ENCODE measurements at places on chromosomes 6 and 20. TPM values are rescaled to one million over a fixed set of nuclear protein-coding genes. Genes with fewer than 3 reads are reported as not detected.

TREML4 gene
- total RNA-seq, result not detected

PPIL6 gene
- 1.1 TPM for total RNA-seq

TP53TG5 gene
- not detected for total RNA-seq

RAB44 gene
- not detected for total RNA-seq

BTN1A1 gene
- total RNA-seq, result not detected

DNA sequence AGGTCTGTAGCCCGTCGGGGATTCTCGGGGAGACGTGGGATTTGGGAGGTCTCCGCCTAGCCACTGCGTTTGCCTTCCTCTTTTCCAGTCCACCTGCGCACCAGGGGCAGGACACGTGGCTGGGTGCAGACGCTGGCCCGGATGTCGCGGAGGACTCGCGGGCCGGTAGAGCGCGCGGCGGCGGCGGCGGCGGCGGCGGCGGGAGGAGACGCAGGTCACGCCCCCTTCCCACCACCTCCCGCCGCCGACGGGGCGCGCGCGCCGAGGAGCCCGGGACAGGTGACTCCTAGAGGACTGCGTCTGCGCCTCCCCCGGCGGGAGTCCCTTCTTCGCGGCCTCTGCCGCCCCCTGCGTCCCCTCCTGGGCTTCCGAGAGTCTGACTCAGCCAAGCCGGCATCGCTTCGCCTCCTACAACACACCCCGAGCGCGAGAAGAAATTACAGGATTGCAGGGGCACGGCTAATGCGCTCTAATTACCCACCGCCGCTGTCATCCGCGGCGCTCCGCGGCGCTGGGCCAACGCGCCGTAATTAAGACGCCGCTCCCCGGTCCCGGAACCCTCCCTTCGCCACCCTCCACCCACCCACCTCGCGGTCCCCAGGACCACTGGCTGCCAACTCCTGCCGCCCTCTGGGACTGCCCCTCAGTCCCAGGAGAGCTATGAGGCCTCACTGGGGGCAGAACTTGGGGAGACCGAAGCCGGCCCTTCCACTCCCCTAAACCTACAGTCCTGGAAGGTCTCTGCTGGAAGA lies 124.5 kb downstream of the MRPL14 start:
- peak; percentile 69 for DNase-seq

DNA sequence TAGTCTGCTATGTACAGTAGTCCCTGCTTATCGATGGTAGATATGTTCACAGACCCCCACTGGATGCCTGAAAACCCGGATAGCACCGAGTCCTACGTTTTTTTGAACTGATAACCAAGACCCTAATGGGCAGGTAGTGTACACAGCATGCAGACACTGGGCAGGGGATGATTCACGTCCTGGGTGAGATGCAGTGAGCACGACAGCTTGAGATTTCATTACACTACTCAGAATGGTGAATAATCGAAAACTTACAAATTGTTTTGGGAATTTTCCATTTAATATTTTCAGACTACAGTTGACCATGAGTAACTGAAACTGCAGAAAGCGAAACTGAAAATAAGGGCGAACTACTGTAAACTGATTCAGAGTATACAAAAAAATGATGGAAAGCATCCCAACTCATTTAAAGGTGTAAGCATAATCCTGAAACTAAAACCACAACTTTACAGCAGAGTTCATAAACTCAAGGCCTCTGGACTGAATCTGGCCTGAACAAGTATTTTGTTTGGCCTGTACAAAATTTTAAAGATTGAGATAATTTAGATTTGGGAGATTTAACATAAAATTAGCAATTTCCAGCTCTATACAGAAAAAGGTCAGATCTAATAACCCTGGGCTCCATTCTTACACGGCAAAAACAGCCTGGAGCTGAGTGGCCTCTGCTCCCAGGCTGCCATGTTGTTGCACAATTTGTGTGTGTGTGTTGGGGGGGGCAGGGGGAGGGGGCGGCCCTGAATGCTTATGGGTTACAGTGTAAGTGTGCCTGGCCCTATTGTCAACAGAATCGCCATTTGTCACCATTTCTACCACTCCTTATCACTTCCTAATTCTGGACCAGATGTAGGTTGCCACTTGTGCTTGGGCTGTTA lies 34.9 kb downstream of the RNF24 start:
- peak; percentile 81 for DNase-seq

DNA sequence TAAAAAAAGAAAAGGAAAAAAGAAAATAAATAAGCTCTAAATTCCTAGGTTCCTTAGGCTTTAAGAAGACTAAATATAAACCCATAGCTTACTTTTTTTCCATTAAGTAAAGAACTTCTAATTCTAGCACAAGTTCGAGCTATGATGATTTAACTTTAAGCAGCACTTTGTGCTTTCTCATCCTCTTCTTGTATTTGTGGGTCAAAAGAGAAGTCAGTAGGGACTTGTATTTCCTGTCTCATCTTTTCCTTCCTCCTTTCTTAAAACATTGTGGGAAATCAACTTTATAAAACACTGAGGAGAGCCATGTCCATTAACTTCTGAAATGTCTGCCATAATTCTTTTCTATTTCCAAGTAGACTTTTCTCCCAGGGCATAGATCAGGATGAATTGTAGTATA lies 637.7 kb upstream of the CITED2 start:
- DNase-seq, result no peak

DNA sequence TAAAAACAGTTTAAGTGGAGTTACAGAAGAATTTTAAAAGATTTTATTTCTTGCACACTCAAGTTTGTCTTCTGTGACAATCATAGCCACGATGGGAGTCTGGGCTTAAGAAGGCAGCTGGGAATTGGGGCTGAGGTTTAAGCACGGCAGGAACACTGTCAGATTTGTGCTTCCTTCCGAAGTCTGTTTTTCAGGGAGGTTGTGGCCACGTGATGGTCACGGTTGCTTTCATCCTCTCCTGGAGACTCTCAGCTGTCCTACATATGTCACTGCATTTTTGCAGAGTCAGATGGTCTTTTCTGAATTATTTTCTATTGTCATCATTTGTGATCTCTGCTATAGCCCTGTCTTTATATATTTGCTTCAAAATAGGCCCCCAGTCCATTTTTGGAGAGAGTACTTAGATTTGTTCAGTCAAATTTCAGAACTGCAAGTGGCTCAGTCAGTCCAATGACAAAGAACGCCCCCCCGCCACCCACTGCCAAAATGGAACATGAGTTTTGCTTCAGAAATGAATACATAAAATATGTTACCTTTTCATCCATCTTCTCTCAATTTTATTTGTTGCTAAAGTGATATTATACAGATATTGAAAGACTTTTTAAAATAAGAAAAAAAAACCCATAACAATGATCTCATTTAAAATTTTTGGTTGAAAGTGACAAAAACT lies 111.8 kb upstream of the ZFP64 start:
- no peak for DNase-seq

DNA sequence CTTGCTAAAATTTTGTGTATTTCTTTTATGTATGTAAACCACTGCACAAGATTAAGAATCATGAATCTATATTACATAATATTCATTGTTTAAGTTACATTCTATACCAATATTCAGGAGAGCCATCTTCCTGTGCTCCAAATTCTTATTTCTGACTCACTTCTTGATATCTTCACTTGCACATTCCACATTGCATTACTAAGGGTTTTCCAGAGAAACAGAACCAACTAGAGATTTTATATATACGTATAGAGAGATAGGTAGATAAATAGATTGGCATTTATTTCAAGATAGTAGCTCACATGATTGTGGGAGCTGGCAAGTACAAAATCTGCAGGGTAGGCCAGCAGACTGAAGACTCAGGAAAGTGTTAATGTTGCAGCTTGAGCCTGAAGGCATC lies 222.2 kb upstream of the PRSS16 start:
- no peak for DNase-seq

GRCh38 chr6:47698342-47698787 lies at the start of gene ADGRF4:
ADGRF4 (plus strand) TSS chr6:47698580; CDS start chr6:47707246, 8,666 bp downstream.
- peak; percentile 62 for DNase-seq

DNA sequence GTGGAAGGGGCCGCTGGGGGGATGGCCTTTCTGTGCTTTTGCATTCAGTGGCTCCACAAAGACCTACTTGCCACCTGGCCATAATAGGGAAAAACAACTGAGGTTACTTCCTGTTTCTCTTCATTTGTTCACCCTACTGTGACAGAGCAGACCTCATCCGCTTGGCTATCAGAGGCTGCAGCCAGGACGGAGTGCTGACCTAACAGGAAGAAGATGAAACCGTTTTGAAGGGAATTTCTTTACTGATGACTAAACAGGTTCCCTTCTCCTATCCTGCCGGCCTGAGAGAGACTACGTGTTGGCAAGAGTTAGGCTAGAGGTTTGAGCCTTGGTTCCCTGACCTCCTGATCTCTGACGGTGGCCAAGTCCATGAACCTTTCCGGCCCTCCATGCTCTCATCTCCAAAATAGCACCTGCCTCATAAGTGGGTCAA lies 21.3 kb downstream of the PRR18 start:
- no peak for DNase-seq

DNA sequence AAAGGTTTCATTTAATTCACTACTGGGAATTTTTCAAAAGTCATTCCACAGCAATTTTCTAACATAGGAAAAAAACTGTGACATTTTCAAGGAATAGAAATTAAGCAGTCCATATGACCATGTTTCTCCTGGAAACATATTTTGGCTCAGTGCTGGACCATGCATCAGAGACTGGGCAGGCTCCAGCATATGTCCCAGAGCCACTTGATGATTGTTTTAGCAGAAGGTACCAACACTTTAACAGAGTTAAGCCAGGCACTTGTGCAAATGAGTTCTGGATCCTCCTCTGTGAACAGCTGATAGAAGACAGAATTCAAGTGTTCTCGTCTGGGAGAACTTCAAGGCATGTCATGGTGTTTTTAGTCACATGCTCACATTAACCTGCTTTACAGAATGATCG lies 516.3 kb downstream of the COL12A1 start:
- DNase-seq, result no peak

DNA sequence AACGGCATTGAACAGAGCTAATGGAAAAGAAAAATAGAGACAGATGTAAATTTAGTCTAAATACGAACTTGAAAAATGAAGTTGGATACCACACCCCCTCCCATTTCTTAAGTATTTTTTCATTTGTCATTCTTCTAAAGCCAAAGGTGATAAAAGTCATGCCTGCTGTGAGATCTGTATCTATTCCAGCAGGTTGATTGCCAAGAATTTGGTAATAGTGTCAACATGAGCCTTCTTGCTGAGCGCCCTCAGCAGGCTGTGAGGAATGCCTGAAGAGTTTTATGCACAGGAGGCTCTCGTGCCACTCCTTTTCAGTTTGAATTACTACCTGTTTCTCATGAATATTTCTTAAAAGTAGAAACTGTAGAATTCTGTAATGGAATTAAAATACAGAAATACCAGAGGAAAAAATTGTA lies 165.4 kb downstream of the QKI start:
- no peak for DNase-seq

- DNase-seq, result no peak
Observed at GRCh38 chr6:157139054-157139708, 184.1 kb downstream of the TMEM242 start.

DNA sequence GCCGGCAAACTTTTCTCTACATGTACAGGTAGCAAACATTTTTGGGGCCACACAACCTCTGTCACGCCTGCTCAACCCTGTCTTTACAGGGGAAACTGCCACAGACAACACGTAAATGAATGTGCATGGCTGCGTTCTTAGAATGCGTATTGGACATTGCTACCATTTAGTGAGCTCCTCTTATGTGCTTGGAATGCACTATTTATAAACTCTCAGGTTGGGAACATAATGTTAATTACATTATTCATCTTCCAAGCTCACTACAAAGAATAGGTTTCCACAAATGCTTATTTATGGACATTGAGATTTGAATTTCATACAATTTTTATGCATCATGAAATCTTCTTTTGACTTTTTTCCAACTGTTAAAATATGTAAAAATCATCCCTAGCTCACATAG lies 92.0 kb upstream of the RPS6KA2 start:
- DNase-seq, result no peak

GRCh38 chr20:22729180-22729579 lies 144.8 kb upstream of the FOXA2 start:
- peak; percentile 90 for DNase-seq

DNA sequence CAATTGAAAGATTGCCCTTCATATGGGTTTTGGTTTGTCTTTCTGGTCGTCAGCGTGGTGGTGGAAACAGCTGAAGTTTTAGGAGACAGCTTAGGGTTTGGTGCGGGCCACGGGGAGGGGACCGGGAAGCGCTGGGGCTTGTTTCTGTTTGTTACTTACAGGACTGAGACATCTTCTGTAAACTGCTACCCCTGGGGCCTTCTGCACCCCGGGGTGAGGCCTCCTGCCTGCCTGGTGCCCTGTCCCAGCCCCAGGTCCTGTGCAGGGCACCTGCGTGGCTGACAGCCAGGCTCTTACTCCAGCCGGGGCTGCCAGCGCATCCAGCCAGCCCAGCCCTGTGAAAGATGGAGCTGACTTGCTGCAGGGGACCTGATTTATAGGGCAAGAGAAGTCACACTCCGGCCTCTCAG lies 22.8 kb downstream of the NPEPL1 start:
- DNase-seq, result no peak
